ENCODE measurements at places on chromosomes 16 and 17. TPM values are rescaled to one million over a fixed set of nuclear protein-coding genes. Genes with fewer than 3 reads are reported as not detected.

Gene LRRC46
- 0.16 TPM for total RNA-seq

Gene CNGB1
- not detected for total RNA-seq

Gene TAC4
- total RNA-seq = not detected

Gene KRTAP1-1
- total RNA-seq = not detected

GRCh38 chr16:31535737-31536136 lies 8.0 kb downstream of the AHSP start:
- no peak overlapping the region for H3K4me3 ChIP-seq
- H3K4me1 ChIP-seq = no peaks in the 10 kb centered on the region

GRCh38 chr16:71404364-71404763 lies 37.5 kb downstream of the TLE7 start:
- H3K4me3 ChIP-seq = no peak overlapping the region
- no peak for DNase-seq
- H3K27me3 ChIP-seq = no peaks in the 10 kb centered on the region
- no peaks in the 10 kb centered on the region for H3K36me3 ChIP-seq
- no peak overlapping the region for H3K27ac ChIP-seq

- no peak for DNase-seq
- no peak overlapping the region for H3K27ac ChIP-seq
- no peaks in the 10 kb centered on the region for H3K27me3 ChIP-seq
- H3K4me1 ChIP-seq = no peaks in the 10 kb centered on the region
These were observed 7.7 kb upstream of the PRSS22 start for GRCh38 chr16:2865651-2866050.

- DNase-seq = no peak
- H3K36me3 ChIP-seq = no peaks in the 10 kb centered on the region
- H3K4me1 ChIP-seq = no peaks in the 10 kb centered on the region
- no peak overlapping the region for H3K27ac ChIP-seq
These were observed 1.6 kb upstream of the GAST start for GRCh38 chr17:41710472-41711090.

- DNase-seq = no peak
- H3K36me3 ChIP-seq = peaks cover 7% of the 10 kb centered on the region
- H3K27ac ChIP-seq = no peak overlapping the region
These were observed 21.6 kb upstream of the EVPL start for GRCh38 chr17:76048711-76049110.

DNA sequence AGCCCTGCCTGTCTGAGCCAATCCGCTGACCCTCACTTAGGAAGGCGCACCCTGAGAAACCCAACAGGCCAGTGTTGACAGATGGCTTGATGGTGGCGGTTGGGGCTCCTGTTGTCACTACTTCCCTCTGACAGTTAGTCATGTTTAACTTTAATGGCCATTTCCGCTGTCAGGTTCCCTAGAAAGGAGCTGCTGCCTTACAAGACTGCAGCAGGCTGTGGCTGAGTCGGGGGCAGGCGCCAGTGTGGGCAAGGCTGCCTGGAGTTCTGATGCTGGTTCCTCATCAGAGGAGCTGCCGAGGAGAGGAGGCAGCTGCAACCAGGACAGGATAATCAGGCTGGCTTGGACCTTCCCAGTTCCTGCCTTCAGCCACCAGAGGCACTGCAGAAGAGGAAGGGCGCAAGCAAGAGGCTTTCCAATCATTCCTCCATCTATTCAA lies 223.2 kb upstream of the DYNLRB2 start:
- no peak overlapping the region for H3K4me3 ChIP-seq
- H3K4me1 ChIP-seq = no peaks in the 10 kb centered on the region
- H3K36me3 ChIP-seq = no peaks in the 10 kb centered on the region

DNA sequence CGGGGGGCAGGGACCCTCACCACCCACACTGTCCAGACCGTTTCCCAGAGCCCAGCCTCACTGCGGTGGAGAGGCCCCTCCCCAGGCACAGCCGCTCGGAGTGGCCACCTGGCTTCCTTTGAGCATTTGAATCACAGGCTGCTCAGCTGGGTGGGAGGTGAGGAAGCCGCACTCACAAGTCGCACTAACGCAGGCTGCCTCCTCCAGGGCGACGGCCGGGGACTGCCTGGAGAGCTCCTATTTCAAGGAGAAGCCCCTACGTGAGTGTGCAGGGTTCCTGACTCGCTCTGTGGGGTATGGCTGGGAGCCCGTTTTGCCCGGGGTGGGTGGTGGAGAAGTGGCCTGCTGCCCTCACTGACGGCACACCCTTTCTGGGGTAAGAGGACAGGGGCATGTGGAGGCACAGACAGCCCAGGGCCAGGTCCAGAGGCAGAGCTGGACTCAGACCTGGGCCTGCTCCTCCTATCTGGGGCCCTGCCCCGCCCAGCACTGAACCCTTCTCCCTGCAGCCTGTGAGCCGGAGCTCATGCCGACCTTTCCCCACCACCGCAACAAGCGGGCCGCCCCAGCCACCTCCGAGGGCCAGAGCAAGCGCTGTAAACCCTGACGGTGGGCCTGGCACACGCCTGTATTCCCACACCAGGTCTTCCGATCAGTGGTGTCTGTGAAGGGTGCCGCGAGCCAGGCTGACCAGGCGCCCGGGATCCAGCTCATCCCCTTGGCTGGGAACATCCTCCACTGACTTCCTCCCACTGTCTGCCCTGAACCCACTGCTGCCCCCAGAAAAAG lies 6.2 kb downstream of the SPATA2L start:
- H3K27ac ChIP-seq = no peak overlapping the region
- H3K4me1 ChIP-seq = no peaks in the 10 kb centered on the region
- H3K36me3 ChIP-seq = no peaks in the 10 kb centered on the region
- DNase-seq = no peak

DNA sequence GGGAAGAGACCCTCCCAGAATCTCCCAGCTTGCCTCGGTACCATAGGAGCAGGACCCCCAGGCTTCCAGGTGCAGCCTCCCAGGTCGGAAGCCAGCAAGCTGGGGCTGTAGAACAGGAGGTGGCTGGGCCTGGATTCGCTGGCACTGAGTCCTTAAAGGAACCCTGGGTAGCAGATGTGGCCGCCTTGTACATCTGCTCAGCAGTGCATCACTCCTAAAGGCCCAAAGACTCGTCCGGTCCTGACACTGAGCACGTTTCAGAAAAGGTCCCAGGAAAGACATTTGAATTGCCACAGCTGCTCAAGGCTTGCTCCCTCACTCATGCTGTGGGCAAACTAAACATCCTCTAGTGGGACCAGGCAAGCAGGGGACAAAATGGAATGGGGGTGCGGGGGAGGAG lies 172.8 kb downstream of the RAB11FIP4 start:
- no peaks in the 10 kb centered on the region for H3K36me3 ChIP-seq
- H3K4me3 ChIP-seq = no peak overlapping the region
- H3K27ac ChIP-seq = peak overlapping the region; percentile 90
- no peak for DNase-seq
- H3K4me1 ChIP-seq = peaks cover 17% of the 10 kb centered on the region

DNA sequence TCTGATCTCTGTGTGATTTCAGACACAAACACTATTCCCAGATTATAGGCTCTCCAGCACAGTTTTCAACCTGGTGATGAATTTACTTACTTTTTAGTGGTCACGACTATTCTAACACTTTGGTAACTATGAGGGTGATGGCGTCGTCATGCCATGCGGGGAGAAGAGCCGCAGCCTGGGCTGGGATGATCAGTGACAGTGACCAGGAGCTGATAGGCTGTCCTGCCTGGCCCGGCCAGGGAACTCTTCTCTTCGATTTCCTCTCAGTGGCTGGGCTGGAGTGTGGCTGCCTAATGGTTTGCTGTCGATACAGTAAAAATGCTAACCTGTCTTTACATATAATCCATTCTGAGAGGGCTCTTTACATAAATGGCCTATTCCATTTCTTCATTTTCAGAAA lies 113.1 kb downstream of the IRX3 start:
- no peaks in the 10 kb centered on the region for H3K4me1 ChIP-seq
- no peak overlapping the region for H3K4me3 ChIP-seq
- H3K27me3 ChIP-seq = no peaks in the 10 kb centered on the region
- H3K27ac ChIP-seq = no peak overlapping the region

- H3K27me3 ChIP-seq = no peaks in the 10 kb centered on the region
- H3K27ac ChIP-seq = no peak overlapping the region
- no peak overlapping the region for H3K4me3 ChIP-seq
- no peak for DNase-seq
- H3K36me3 ChIP-seq = no peaks in the 10 kb centered on the region
These were observed 30.2 kb upstream of the ST6GALNAC1 start for GRCh38 chr17:76673729-76674128.

GRCh38 chr17:57956291-57957119 lies 1.3 kb upstream of the CUEDC1 start:
- no peaks in the 10 kb centered on the region for H3K4me1 ChIP-seq
- peak; percentile 16 for DNase-seq
- no peak overlapping the region for H3K4me3 ChIP-seq

DNA sequence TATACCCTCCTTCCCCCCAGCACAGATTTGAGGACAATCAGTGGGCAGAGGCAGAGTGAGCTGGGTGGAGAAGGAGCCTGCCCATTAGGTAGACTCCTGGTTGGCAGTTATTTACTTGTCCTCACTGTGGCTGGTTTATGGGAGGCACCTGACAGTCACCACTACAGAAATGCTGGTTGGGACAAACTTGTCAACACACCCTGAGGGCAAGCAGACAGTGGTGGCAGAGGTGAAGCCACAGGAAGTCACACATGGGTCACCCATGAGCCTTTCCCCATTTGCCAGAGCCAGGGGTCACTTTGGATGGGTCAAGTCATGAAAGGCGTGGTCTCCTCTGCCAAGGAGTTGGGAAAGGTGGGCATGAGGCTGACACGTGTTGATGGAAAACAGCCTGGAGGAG lies 6.4 kb downstream of the SCNN1G start:
- no peak overlapping the region for H3K4me3 ChIP-seq
- DNase-seq = no peak
- H3K4me1 ChIP-seq = no peaks in the 10 kb centered on the region
- H3K27ac ChIP-seq = no peak overlapping the region
